Hypothalamus (tissue), 51 donors: ENCODE measurements at places on chromosomes 12 and 14.

GRCh38 chr14:59013672-59014298 is 174.7 kb upstream of the DAAM1 start:
- no peak for DNase-seq

- no peak for DNase-seq
Measured at GRCh38 chr14:102927346-102927877, 4.9 kb downstream of the AMN start.

GRCh38 chr12:132067182-132067581 is 76.9 kb downstream of the DDX51 start:
- no peak for DNase-seq

GRCh38 chr14:102314242-102315011 is 5.1 kb upstream of the ZNF839 start:
- DNase-seq, result peak; percentile 53

- DNase-seq, result no peak
Measured at GRCh38 chr12:64522316-64522715, 70.4 kb downstream of the TBK1 start.

GRCh38 chr12:18658829-18659228 is 79.0 kb downstream of the PLCZ1 start:
- DNase-seq, result no peak

DNA sequence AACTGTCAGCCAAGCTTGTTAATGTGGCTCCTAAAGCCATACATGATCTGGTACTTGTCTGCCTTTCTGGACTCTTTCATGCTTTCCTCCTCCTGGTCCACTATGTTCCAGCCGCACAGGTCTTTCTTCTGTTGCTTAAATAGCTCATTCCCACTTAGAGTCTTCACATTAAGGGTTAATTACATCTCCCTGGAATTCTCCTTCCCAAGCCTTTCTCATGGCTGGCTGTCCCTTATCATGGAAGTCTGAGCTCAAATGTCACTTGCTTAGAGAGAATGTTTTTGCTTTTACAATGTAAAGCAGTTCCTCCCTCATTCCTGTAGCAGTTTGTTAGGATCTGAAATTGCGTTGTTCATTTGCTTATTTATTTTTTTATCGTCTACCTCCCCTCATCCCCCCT is 199.6 kb downstream of the TRHDE start:
- DNase-seq, result no peak

- no peak for DNase-seq
Measured at GRCh38 chr12:15428632-15429031, 106.3 kb downstream of the PTPRO start.

- DNase-seq, result no peak
Measured at GRCh38 chr12:31035226-31035625, 38.4 kb upstream of the DDX11 start.

DNA sequence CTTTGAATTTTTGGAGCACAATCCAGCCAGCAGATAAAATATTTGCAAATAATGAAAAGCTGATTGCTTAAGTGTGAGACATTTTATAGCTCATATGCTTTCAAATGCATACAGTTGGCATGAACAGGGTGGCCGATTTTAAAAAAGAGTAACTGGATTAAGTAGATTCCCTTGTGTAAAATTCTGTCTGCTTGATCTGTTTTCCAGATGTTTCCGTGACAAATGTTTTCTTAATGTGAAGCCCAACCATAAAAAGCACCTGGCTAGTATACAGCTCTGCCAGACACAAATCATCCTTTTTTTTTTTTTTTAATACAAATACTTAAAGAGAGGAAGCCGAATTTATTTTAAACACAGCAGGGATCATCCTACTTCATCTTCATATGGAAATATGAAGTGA is 440.7 kb downstream of the CCER1 start:
- DNase-seq, result no peak

DNA sequence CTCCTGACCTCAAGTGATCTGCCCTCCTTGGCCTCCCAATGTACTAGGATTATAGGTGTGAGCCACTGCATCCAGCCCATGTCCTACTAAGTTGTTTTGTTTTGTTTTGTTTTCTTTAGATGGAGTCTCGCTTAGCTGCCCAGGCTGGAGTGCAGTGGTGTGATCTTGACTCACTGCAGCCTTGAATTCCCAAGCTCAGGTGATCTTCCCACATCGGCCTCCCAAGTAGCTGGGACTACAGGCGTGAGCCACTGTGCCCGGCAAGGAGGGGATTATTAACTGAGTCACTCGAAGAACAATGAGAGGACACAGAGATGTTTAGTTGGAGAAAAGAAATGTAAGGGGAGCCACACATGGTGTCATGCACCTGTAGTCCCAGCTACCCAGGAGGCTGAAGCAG is 18.0 kb upstream of the ERBB3 start:
- no peak for DNase-seq

- DNase-seq, result no peak
Measured at GRCh38 chr12:40153432-40153831, 47.6 kb upstream of the SLC2A13 start.

DNA sequence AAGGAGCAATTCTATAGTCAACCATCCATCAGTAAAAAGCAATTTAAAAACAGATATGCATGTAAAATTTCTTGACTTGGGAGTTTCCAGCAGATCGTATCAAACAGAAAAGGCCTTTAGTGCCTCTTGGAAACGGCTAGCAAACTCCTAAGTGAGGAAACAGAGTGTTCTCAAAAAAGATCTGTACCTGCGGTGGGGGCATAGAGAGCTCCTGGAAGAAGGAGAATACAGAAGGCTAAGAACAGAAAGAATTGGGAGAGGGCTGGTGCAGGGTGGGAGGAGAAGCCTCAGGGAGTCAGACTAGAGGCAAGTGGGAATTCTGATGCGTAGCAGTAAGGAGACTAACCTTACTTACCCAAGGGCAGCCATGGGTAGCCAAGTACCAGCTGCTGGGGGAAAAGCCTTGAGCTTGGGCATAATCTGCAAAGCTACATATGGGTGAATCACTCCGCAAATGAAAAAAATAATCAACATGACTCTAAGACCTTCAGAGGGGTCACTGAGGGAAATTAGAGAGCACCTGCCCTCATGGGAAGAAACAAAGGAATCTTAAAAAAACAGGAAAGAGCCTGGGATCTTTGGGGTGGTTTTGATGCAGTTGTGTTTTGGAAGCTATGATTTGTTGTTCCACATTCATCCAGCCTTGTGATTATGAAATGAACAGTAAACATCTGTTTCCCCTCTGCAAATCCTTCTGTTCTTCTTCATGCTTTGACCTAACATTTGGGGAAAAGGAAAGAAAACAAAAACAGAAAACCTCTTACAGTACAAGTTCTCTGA is 10.4 kb downstream of the RHOJ start:
- no peak for DNase-seq

- DNase-seq, result no peak
Measured at GRCh38 chr12:9273276-9273675, 65.1 kb upstream of the PZP start.

DNA sequence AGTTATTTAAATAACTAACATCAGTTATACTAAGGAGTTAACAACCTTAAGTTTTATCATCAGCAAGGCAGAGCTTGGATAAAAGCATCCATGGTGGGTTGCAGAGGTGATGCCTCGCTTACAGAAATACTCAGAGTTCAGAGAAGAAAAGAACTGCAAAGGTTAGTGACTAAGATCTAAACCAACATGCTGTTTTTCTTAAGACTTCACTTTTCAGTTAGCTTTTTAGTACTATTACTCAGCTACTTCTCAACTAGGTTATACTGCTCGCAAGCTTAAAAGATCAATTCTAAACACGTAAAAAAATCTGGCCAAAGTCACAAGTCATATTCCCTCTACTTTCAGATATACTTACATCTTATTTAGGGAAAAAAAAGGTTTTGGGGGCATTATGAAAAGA is 2.8 kb downstream of the PPP1CC start:
- DNase-seq, result no peak

GRCh38 chr12:54404061-54405004 is 14.7 kb downstream of the ITGA5 start:
- no peak for DNase-seq

GRCh38 chr12:94023879-94024278 is 124.5 kb upstream of the PLXNC1 start:
- no peak for DNase-seq

GRCh38 chr14:51498411-51499227 is 153.1 kb upstream of the FRMD6 start:
- no peak for DNase-seq

GRCh38 chr12:115752156-115752555 is 525.3 kb downstream of the MED13L start:
- no peak for DNase-seq

GRCh38 chr12:24561882-24562770 is 386.8 kb downstream of the BCAT1 start:
- peak; percentile 60 for DNase-seq
